ENCODE measurements at places on chromosomes 5 and 9.
A peak's percentile ranks its signal among the peaks of the same experiment; 100 is the strongest.

DNA sequence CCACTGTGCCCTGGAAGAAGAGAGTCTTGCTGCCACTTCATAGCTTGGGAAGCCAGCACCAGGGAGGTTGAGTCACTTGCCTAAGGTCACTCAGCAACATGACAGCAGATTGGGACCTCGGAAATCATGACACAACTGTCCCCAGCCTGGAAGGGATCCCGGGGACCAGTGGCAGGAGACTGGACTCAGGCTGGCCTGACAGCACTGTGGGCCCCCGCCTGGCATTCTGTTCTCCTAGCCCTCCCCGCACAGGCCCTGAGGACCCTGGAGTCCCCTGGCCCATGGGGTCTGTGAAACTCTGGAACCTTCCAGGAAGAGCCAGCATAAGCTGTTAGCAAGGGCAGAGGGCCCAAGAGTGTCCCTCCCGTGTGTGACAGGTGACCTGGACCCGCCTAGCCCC, 64.9 kb downstream of the COL5A1 start:
- DNase-seq: peak; percentile 47

DNA sequence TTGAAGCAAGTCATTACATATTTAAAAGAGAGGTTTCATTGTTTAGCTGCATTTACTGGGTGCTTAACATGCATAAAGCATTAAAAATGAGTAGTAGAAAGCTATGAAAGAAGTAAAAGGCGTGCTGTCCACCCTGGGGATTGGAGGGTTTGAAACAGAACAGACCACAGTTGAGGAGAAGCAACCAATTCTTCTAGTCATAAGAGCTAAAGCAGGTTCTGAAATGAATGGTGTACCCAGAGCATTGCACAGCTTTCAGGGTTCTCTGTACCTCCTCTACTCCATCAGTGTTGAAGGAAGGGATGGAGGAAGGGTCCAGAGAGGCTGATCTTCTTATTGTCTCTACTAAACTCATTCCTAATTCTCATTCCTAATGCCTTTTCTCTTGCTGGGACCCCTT, 68.9 kb downstream of the SH3RF2 start:
- no peak for DNase-seq

DNA sequence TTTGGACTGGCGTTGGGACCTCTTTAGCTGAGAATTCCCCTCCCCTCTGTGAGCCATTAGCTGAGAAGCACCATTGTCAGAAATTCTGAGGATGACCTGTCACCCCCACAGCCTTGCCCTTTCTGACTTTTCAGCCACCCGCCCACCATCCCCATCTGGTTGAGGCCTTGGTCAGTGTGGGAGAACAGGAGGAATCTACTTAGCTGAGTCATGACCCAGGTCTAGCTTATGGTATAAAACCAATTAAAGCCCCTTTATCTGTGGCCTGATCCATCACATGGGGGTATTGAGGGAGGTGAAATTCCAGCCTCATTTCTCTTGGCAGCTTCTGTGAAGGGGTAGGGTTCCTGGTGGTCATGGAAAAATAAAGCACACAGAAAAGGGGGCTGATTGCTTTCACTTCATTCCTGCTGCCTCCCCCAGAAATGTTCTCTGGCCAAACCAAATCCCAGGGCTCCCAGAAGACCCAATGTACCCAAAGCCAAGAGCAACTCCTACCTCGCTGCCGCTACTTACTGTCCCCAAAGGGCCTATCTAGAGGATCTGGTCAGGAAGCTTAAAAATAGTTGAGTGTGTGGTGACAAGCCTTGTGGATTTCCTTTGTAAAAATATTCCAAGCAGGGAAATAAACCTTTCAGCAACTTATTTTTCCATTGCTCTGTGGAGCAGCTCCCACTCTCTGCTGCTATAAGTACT, 174.8 kb upstream of the TNC start:
- no peak for DNase-seq

- DNase-seq: peak; percentile 65
These were observed 54.1 kb downstream of the GARNL3 start for GRCh38 chr9:127318651-127319167.

DNA sequence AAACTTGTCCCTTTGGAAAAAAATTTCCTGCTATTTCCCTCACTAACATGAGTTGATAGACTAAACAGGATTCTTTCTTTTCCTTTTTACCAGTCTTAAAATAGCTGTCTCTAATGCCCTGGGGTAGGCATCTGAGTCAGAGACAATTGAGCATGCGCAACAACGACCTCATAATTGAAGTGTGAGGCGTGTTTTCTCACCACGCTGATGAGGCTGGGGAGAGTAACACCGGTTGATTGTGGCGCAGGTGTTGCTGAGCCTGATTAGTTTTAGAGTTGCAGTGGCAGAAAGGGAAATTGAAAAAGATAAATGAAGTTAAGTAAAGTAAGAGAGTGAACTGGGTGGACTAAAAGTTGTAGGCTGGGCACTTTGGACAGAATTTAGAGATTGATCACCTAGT, 213.7 kb downstream of the TLR4 start:
- no peak for DNase-seq

DNA sequence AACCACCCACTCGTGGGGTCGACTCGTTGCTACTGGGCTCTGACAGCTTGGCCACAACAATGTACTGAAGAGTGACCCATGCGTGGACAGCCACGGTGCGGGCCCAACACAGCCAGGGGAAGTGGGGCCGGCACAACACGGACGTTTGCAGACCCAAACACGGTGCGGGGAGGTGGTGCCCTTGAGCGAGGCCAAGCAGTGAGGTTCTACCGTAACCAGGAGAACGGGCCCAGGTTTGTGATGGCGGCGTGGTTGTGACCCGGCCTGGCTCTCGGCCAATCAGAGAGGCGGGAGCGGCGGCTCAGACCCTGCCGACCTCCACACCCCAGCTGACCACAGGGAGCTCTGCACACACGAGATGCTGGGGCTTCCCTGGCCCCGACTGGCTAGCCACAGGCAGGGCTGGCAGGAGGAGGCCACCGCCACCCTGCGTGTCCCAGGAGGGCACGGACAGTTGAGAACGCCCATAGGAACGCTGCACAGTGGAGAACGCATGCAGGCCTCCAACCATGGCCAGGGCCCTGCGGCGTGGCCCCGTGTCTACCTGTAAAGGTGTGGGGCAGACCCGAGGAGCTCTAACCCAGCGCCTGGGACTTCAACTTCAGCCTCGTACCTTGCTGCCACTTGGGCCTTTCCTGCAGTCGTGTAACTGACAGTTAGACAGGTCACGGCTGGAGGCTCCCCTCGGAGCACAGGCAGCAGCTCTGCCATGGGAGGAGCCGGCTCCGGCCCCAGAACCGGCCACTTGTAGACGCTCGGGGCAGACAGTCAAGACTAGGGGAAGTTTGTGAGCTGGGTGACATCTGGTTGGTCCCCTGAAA, 13.7 kb downstream of the BRD3 start:
- no peak for DNase-seq

DNA sequence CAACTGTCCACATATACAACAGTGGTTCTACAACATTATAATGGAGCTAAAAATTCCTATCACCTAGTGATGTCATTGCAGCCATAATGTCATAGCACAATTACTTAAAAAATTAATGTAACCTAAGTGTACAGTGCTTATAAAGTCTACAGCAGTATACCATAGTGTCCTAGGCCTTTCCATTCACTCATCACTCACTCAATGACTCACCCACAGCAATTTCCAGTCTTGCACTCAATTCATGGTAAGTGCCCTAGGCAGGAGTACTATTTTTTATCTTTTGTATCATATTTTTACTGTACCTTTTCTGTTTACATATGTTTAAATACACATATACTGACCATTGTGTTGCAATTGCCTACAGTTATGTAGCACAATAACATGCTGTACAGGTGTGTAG, 9.6 kb upstream of the PUM3 start:
- no peak for DNase-seq

DNA sequence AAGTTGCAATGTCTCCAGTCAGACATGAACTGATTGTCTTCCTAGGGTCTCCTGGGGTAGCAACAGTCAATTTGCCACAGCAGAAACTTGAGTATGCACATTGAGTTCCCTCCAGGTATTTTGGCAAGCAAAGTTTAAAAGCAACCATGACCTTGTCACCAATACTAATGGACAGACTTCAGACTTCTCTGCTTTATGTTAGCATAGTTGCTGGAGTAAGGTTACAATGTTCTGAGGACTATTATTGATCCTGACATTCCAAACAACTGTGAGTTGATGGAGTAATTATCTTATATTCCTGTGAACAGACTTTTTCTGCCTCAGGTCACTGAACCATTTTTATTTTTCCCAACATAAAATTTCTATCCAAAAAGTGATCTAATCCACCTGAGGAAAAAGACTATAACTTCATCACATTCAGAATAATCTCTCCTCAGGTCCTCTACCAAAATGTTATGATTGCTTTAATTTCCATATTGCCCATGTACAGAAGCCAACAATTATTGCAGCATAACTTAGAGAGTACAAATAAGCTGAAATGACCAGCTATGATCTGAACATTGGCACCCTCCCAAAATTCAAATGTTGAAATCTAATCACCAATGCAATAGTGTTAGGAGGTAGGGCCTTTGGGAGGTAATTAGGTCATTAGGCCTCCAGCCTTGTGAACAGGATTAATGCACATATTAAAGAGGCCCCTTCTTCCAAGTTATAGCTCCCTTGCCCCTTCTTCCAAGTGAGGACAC, 228.3 kb downstream of the PDE4D start:
- DNase-seq: no peak

GRCh38 chr9:126556560-126557250, 57.0 kb upstream of the LMX1B start:
- no peak for DNase-seq

- no peak for DNase-seq
These were observed 456.4 kb downstream of the PDE4D start for GRCh38 chr5:59437176-59437575.

DNA sequence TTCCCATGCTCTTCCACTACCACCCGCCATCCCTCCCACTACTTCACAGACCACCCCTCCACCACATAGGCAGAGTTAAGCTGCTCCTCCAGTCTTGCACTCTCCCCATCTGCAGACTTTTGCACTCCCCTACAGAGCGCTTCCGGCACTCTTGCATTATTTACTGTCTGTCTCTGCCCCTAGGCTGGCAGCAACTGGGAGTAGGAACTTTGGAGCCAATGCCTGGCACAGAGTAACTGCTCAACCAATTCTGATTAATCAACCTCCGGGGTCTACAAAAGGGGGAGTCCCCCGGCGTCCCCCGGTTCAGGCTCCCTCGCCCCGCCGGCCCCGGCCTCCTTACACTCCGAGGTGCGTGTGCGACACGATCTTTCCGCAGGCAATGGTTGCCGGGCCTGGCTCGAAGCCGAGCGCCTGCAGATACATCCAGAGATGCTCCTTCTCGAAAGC, 498 bp downstream of the HAUS6 start:
- peak; percentile 33 for DNase-seq

GRCh38 chr5:43255704-43256103, 57.5 kb downstream of the HMGCS1 start:
- DNase-seq: no peak

GRCh38 chr9:71737455-71737854, 30.9 kb downstream of the CEMIP2 start:
- no peak for DNase-seq

GRCh38 chr9:126839301-126839700, 21.1 kb upstream of the ZBTB34 start:
- DNase-seq: no peak

DNA sequence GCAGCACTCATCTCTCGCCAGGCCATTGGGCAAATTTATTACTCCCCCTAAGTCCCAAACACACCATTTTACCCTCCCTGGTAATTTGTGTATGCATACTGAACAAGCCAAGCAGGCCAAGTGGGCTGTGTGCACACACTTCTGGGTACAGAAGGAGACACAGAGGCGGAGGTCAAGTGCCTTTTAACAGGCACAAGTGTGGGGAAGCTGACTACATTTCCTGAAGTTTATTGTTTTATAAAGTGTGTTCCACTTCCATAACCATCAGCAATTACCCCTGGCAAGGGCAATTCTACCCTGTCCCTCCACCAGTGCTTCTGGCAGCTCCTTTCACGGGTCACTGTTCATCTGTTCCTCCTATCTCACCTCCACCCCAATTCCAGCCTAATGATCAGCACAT, 93.9 kb downstream of the SETX start:
- DNase-seq: no peak

DNA sequence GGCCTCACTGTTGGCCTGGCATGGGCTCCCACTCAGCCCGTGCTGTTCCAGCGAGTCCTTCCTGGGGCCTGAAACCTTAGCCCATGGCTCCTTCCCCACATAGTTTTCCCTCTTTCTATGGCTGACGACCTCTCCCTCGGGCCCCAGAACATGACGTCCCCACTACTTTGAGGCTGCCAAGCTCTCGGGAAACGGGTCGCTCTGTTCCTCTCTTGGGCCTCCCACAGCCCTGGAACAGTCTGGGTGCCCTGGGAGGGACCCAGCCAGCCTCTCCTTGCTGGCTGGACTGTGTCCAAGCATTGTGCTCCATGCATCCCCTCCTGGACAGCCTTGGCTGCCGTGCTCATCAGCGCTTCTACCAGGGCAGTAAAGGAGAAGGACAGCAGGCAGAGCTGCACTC, 118.3 kb downstream of the SYK start:
- no peak for DNase-seq

DNA sequence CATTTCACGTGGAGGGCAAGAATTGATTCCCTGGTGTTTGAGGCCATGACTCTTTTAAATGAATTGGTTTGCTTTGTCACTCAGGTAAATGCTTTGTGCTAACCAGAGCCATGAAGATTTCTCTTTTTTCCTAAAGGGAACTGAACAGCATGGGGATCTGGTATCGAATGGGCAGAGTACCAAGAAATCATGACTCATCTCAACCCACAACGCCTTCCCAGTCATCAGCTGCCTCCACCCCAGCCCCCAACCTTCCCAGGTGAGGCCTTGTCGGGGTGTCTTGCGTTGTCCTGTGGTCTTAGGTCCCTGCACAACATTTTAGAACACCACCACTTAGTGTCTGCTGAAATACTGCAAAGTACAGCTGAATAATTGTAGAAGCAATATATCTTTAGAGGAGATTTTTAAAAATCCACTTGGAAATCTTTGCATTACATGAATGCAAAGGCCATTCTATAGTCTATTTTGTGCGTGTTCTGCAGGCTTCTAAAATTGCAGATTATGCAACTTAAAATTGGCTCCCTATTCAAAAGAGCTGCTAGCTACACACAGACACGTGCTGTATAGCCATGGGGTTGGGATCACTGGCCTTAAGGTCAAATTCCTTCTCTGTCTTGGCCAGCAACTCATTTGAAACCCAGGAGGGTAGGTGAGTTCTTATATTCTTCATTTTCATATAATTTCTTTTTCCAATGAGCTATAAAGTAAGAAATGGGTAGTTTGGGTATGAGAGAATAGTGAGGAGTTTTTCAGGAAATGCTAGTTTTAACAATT, 69.0 kb downstream of the MVB12B start:
- DNase-seq: peak; percentile 31

DNA sequence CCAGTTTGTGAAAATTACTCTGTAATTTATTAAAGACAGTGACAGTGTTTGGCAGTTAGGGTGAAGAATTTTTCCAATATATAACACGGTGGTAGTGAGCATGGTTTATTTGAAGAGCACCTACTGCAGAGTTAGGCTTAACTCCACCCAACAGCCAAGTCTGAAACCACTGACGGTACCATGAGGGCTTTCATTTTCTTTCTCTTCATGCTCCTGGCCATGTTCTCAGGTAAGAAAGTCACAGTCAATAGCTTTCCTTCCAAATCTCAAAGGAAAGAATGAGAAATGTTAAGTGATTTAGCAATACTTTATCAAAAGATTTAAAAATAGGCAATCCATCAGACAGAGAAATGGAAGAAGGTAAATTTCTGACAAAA, at the start of gene MARCOL:
MARCOL (plus strand) TSS at position 108 of the 377 bp plus-strand sequence; CDS start at position 181, 73 bp downstream.
- DNase-seq: no peak

GRCh38 chr5:154409230-154409840, 36.5 kb upstream of the SAP30L start:
- no peak for DNase-seq

Measured in fibroblast of skin of back (primary cell).